Stimulated activated CD4-positive, alpha-beta T cell treated with anti-CD3 and anti-CD28 coated beads, TNF-alpha, amount 100 ng/mL, for 4 hours (primary cell): ENCODE measurements at places on chromosomes 1 and 21.

- DNase-seq: no peak
These were observed 189.9 kb upstream of the BEND5 start for GRCh38 chr1:48966583-48966982.

DNA sequence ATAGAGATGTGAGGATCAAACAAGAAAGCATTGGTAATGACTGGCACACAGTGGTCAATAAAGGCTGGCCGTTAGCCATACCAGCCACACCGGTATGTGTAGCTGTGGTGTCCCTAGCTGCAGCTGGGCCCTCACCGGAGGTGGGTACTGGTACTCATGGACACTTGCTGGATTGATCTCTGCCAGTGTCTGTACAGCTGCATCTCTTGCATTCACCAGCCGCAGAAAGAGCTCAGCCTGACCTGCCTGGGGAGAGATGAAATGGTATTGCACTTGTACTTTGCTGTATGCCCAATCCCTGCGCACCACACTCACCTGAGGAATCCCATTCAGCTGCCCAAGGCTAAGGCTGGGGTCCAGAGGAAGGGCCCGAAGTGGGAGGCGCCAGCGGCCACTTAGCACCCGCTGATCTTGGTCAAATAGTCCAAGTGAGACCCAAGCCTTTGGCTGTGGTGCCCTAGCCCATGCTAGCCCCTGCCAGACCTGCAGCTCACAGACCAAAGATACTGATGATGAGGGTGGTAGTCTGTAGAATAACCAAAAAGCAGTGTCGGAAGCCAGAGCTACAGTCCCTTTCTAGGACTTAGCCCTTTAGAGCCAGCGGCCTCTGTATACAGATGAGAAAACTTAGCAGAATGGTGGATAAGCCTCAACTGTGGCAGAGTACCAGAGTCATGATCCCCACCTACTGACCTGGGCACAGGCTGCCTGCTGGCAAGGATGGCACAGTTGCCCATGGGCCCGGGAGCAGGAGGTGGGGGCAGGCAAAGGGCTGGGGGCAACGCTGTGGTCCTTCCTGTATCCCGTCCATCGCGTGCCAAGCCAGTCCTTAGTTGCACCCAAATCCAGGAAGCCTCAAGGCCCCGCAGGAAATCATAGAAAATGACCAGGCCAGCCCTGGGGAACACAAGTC lies 3.0 kb downstream of the CCDC17 start:
- DNase-seq: no peak

- no peak for DNase-seq
These were observed 160.1 kb downstream of the TRIM33 start for GRCh38 chr1:114350731-114351445.

GRCh38 chr1:196464480-196464941 lies 143.7 kb downstream of the KCNT2 start:
- no peak for DNase-seq

GRCh38 chr1:160083968-160084770 lies 2.8 kb downstream of the KCNJ9 start:
- DNase-seq: peak; percentile 63

- no peak for DNase-seq
These were observed 14.5 kb downstream of the WDR26 start for GRCh38 chr1:224420106-224420505.

GRCh38 chr1:65812065-65812464 lies 19.4 kb downstream of the PDE4B start:
- DNase-seq: no peak

GRCh38 chr1:178434899-178435435 lies 61.8 kb downstream of the CLEC20A start:
- no peak for DNase-seq

DNA sequence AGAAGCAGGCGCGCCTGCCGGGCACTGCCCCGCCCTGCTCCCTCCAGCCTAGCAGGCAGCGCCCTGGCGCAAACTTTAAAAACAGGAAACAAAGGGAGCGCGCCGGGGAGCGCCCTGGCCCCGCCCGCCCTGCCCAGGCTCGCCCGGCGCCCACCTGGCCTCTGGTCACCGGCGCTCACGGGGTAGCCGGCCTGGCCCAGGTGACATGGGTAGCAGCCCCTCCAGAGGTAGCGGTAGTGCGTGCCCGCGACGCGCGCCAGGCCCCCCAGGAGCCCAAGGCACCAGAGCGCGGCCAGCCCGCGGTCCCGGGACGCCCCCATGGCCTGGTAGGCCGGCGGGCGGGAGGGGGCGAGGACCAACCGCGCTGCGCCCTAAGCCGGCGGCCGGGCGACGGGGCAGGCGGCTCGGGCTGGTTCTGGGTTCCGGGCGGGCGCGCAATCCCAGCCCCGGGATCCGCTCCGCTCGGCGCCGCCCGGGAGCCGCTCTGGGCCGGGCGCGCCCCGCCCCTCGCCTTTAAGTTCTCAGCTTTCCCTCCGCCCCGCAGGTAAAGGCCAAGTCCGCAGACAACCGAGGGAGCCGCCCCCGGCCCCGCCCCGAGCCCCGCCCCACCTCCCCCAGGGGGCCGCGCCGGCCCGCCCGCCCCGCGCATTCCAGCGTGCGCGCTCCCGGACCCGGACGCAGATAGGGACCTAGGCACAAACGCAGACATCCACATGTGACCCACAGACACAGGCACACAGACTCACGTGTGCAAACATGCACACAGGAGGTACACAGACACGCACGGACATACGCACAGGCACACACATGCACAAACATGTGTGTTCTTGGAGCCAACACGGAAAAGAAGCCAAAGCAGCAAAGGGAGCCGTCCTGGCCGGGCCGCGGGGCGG lies 76.7 kb downstream of the ARHGEF16 start:
- DNase-seq: peak; percentile 66

DNA sequence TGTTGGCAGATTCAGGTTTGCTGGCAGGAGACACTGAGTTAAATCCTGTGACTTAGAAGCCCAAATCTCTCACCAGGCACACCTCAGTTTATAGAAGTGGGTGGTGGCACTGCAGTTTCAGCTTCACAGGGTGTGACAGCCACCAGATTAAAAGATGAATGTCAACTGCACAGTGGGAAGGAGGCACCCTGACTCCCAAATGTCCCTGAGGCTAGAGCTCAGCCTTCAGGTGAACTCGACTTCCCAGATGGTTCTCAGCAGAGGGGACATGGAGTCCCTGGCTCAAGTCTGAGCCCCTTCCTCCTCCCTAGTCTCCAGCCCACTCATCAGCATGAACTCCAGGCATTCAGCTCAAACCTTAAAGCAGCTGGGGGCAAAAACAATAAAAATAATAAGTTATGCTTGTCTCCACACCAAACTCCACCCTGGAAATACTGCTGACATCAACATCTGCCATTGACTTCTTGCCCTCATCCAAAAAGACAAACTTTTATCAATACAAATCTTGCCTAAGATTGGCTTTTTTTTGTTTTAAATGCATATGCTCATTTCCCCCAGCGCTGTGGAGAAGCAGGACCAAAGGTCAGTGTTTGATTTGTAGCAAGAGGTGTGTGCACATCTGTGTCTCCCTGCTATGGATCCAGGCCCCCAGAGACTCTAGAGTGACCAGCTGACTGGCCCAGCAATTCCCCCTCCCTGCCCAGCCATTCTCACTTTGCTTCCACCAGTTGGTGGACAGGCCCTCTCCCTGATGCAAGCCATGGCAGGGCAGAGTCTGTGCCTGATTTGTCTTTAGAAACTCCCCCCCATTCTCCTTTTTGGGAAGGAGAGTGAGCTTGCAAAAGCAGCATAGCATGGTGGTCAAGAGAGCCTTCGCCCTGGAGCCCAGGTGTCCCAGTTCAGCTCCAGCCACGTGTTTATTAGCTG lies 18.5 kb upstream of the S100A7 start:
- DNase-seq: no peak

- DNase-seq: no peak
These were observed 61.8 kb upstream of the PTGFRN start for GRCh38 chr1:116847688-116848531.

DNA sequence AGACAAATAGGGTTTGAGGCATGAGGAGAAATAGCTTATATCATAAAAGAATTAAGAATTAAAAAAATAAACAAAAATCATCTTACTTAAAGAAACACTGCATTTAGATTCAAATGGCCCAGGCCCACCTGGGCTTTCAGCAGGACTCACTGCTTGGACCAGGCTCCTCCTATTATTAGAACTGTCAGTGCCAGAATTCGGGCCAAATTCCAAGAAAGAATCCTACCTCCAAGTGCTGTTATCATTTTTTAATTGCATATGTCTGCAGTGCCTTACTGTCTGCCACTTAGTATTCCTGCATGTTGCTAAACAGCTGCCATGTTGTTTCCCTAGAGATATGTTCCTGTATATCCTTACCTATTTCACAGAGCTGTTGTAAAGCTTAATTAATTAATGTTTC lies 112.0 kb downstream of the BARHL2 start:
- no peak for DNase-seq

DNA sequence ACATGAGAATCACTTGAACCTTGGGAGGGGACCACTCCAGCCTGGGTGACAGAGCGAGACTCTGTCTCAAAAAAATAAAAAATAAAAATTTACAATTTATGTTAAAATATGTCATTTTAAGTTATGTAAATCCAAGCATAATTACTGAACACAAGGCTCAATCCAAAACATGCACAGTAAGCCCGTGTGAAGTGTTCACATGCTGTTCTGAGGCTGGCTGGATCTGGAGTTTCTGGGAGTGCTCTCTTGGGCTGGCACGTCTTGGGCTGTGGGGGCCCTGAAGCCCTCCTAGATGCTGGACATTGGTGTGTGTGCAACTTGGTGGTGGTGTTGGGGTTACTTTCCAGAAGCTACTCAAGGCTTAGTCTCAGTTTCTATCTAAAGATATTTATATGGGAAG lies 25.2 kb downstream of the ADARB1 start:
- DNase-seq: no peak

GRCh38 chr1:30197639-30198450 lies 525.5 kb downstream of the MATN1 start:
- DNase-seq: no peak

GRCh38 chr1:46406881-46407608 lies 12.9 kb downstream of the FAAH start:
- no peak for DNase-seq

DNA sequence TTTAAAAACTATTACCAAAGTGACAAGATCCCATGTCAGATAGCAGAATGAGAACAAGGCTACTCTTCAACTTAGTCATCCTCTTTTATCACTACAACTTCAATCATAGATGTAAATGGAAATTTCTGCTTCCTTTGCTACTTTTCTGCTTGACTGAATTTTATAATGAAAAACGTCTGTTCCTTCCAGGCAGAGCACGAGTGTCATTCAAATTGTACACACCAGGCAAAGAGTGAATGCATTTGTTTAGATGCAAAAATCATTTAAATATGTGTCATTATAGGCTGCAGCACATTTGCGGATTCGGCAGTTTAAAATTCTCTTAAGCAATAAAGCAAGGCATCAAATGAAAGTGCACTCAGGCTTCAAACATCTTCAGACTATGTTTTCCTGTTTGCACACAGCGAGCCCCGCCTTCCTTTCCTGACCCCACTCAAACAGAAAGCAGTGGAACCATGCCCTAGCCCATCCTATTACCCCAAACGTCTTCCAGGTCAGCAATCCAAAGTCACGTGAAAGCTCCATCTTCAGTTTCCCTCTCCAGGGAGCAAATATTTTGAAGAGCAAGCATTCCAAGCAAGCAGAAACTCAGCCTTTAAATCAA lies 99.6 kb downstream of the APP start:
- DNase-seq: no peak

DNA sequence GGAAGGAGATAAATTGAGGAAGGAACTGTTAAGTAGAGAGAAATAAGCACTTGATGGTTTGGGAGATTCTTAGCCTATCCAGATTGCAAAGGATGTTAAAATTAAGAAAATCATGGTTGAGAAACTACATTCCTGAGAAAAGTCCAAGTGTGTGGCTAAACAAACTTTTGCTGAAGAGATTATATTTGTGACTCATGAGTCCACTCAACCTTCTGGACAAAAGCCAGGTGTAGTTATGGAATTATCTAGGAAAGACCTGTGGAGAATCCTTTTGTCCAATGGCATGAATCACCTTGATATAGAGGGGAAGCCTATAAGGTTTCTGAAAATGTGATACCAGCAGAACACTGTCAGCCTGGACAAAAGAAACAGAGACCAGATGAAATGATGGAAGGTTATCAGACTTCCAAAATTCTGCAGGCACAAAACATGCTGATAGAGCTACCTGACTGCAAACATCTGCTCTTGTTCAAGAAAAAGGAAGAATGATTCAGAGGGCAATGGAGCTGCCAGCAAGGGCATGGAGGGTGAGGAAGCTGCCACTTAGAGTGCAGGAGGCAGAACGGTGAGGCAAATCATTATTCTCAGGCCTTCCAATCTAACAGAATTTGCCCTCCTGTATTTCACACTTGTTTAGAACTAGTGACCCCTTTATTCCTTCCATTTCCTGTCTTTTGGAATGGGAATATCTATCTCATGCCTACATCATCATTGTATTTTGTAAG lies 300.6 kb upstream of the PRMT6 start:
- no peak for DNase-seq

DNA sequence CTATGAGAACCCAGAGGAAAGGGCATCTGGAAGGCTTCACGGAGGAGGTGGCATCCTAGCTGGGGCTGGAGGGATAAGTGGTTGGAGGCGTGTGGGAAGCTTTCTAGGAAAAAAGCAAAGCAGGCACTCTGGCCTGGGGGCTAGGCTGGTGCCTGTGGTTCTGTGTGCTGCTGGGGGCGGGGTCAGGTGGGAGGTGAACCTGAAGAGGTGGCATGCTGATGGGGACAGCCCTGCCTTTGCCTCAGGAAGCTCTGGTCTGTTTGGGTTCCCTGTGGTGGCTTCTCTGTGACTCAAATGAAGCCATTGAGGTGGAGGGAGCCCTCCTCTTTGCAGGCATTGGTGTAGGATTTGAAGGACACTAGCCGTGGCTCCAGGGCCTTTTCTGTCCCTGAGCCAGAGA lies 221.6 kb upstream of the POU3F1 start:
- DNase-seq: no peak

- no peak for DNase-seq
These were observed 9.9 kb downstream of the PLOD1 start for GRCh38 chr1:11944358-11944931.

DNA sequence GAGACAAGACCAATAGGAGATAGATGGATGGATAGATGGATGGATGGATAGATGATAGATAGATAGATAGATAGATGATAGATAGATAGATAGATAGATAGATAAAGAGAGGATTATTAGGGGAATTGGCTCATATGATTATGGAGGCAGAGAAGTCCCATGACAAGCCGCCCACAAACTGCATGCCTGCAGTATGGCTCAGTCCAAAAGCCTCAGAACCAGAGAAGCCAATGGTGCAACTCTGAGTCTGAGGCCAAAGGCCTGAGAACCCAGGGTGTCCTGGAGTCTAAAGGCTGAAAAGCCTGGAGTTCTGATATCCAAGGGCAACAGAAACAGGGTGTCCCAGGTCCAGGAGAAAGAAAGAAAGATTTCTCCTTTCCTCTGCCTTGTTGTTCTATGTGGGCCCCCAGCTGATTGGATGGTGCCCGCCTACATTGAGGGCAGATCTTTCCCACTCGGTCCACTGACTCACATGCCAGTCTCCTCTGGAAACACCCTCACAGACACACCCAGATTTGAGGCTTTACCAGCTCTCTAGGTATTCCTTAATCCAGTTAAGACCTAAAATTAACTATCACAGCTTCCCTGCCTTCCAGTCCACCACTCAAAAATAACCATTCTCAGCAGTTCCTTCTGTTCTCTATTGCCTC lies 39.6 kb upstream of the IRF2BP2 start:
- no peak for DNase-seq
